ENCODE measurements at places on chromosomes 3 and 15. TPM values are rescaled to one million over a fixed set of nuclear protein-coding genes. Genes with fewer than 3 reads are reported as not detected.

CCDC80 gene
- total RNA-seq: 18.8 TPM

CLDN11 gene
- total RNA-seq: 22.2 TPM

FGF7 gene
- 111 TPM for total RNA-seq

ALDH1L1 gene
- 15.0 TPM for total RNA-seq

EPHB1 gene
- total RNA-seq: 17.3 TPM

HLTF gene
- total RNA-seq: 34.1 TPM

ARID3B gene
- 3.3 TPM for total RNA-seq

CNBP gene
- total RNA-seq: 650 TPM

FETUB gene
- total RNA-seq: not detected

DNA sequence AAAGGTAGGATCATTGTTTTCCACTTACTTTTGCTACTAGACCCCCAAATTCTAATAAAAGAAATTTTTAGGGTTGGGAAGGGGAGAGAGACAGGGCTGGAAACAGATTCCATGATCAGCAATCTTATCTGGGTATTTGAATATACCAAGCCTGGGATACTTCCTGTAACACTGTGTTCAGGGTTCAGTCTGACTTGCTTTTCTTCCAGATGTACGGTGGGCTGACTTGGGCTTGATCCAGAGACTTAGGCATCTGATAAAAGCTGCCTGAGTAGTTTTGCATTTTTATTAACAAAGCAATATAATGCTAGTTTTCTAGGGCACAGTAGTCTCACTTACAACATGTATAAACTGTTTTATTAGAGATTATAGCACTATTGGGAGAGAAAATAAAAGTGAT, 49.2 kb downstream of the KCNMB2 start:
- H3K36me3 ChIP-seq: no peaks in the 10 kb centered on the region
- no peaks in the 10 kb centered on the region for H3K27me3 ChIP-seq
- H3K27ac ChIP-seq: no peak overlapping the region
- no peak overlapping the region for H3K4me3 ChIP-seq

DNA sequence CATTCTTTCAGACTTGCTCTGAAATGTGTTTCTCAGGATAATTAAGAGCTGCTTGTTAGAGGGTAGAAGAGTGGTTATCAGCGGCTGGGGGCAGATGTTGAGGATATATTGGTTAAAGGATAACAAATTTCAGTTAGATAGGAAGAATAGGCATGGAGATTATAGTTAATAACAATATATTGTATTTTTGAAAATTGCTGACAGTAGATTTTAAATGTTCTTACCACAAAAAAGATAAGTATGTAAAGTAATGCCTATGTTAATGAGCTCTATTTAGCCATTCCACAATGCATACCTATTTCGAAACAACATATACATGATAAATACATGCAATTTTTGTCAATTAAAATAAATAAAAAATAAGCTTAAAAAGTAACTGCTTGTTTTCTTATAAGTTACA, 123.3 kb downstream of the SERPINI1 start:
- no peaks in the 10 kb centered on the region for H3K36me3 ChIP-seq
- H3K27ac ChIP-seq: no peak overlapping the region
- DNase-seq: no peak
- no peak overlapping the region for H3K4me3 ChIP-seq
- no peaks in the 10 kb centered on the region for H3K4me1 ChIP-seq
- H3K27me3 ChIP-seq: no peaks in the 10 kb centered on the region

- H3K36me3 ChIP-seq: peaks cover 4% of the 10 kb centered on the region
- H3K4me1 ChIP-seq: no peaks in the 10 kb centered on the region
- no peak overlapping the region for H3K4me3 ChIP-seq
- no peak overlapping the region for H3K27ac ChIP-seq
- no peak for DNase-seq
- H3K27me3 ChIP-seq: no peaks in the 10 kb centered on the region
These were observed 311.7 kb upstream of the TPM1 start for GRCh38 chr15:62730825-62731224.

- H3K36me3 ChIP-seq: peaks cover 7% of the 10 kb centered on the region
- H3K4me1 ChIP-seq: no peaks in the 10 kb centered on the region
- H3K4me3 ChIP-seq: no peak overlapping the region
These were observed 33.9 kb downstream of the DET1 start for GRCh38 chr15:88512601-88513000.

DNA sequence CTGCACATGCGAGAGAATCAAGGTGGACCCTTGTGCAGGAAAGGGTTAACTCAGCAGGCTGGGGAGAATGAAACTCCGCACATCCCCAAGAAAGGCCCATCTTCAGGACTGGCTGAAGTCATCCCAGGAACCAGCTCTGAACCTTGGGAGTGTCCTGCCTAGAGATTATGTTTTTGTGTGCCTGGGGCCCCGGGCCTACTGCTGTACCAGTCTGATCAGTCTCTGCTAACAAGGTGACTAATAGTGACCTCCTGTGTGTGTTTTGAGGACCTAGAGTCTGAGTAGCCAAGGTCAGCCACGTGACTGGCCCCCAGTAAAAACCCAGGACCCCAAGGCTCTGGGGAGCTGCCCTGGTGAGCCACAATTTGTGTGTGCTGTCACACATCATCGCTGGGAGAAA, 58.2 kb downstream of the CYFIP1 start:
- H3K4me1 ChIP-seq: no peaks in the 10 kb centered on the region
- no peaks in the 10 kb centered on the region for H3K27me3 ChIP-seq
- no peak overlapping the region for H3K27ac ChIP-seq
- peaks cover 18% of the 10 kb centered on the region for H3K36me3 ChIP-seq

GRCh38 chr3:132606085-132606484, 9.0 kb downstream of the ACKR4 start:
- H3K27me3 ChIP-seq: no peaks in the 10 kb centered on the region
- peaks cover 19% of the 10 kb centered on the region for H3K4me1 ChIP-seq
- DNase-seq: no peak
- no peak overlapping the region for H3K27ac ChIP-seq

- DNase-seq: peak; percentile 72
- H3K36me3 ChIP-seq: no peaks in the 10 kb centered on the region
- no peaks in the 10 kb centered on the region for H3K27me3 ChIP-seq
These were observed at the start of gene FAM174B for GRCh38 chr15:92655178-92655995. Gene FAM174B, minus strand, starts transcription at chr15:92655775.

GRCh38 chr3:15977090-15977489, 179.3 kb upstream of the ANKRD28 start:
- no peak for DNase-seq
- no peaks in the 10 kb centered on the region for H3K36me3 ChIP-seq
- H3K27ac ChIP-seq: no peak overlapping the region
- no peak overlapping the region for H3K4me3 ChIP-seq
- H3K27me3 ChIP-seq: no peaks in the 10 kb centered on the region

DNA sequence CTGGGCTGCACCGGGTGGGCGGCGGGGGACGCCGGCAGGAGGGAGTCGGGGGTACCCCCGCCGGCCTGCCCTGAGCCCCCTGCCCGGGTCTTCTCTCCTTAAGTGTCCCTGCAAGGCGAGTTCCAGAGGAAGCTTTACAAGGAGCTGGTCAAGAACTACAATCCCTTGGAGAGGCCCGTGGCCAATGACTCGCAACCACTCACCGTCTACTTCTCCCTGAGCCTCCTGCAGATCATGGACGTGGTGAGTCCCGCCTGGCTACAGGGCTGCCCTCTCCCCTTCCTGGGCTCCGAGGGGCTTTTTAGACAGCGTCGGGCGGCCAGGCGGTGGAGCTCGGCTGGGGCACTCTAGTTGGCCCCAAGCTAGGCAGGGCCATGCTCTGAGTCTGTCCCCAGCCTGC, 480 bp downstream of the CHRNA7 start:
- no peaks in the 10 kb centered on the region for H3K36me3 ChIP-seq
- peak overlapping the region; percentile 71 for H3K4me3 ChIP-seq
- H3K4me1 ChIP-seq: peaks cover 18% of the 10 kb centered on the region
- H3K27me3 ChIP-seq: no peaks in the 10 kb centered on the region

DNA sequence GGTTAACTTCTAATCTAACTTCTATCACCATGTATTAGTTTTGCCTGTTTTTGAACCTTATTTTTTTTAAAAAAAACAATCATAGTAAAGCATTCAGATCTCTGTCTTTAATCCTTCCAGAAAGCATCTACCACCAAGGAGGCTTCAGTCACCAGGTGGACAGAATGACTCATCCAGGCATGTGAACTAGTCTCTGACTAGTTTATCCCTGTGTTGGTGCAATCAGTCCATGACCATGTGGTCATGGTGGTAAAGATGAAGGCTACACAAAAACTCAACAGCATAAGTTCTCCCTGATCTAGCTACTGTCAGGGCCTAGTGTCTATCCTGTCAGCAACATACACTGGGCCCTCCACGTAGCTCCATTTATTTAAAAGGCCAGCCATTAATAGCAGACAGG, 750.6 kb downstream of the AGBL1 start:
- H3K4me3 ChIP-seq: no peak overlapping the region
- no peak overlapping the region for H3K27ac ChIP-seq
- no peaks in the 10 kb centered on the region for H3K4me1 ChIP-seq
- H3K36me3 ChIP-seq: no peaks in the 10 kb centered on the region

- no peak overlapping the region for H3K4me3 ChIP-seq
- no peaks in the 10 kb centered on the region for H3K36me3 ChIP-seq
- DNase-seq: no peak
- H3K27me3 ChIP-seq: peaks cover 100% of the 10 kb centered on the region
- peaks cover 18% of the 10 kb centered on the region for H3K4me1 ChIP-seq
These were observed 42.6 kb upstream of the POLG start for GRCh38 chr15:89377024-89377841.

DNA sequence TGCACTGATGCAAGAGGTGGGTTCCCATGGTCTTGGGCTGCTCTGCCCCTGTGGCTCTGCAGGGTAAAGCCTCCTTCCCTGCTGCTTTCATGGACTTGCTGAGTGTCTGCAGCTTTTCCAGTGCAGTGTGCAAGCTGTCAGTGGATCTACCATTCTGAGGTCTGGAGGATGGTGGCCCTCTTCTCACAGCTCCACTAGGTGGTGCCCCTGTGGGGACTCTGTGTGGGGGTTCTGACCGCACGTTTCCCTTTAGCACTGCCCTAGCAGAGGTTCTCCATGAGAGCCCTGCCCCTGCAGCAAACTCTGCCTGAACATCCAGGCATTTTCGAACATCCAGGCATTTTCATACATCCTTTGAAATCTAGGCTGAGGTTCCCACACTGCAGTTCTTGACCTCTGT, 329.8 kb upstream of the NAALADL2 start:
- no peaks in the 10 kb centered on the region for H3K36me3 ChIP-seq
- no peaks in the 10 kb centered on the region for H3K27me3 ChIP-seq

DNA sequence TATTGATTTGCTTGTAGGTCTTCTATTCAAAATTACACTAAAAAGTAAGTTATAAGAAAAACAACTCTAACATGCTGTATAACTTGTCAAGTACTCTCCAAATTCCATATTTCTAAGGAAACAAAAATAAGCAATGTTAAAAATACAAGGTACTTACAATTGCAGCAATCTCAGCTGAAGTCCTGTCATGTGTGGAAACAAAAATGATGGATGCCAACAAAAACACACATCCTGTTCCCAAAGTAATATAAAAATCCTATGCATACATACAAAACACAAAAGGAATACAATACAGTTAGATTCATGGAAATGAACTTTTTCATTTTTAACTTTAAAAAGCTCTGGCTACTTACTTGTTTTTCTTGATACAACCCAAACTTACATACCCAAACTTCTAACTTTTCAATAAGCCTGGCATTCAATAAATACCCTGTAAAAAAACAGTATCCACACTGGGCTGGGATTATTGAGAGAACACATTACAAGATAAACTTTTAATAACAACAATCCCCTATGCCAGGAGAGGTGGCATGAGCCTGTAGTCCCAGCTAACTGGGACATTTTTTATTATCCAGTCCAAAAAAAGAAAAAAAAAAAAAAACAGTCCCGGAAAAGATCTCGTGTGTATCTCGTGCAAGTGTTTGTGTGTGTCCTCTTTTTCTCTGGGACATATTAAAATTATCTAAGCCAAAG, 14.7 kb downstream of the CMTM6 start:
- H3K27me3 ChIP-seq: no peaks in the 10 kb centered on the region
- no peak overlapping the region for H3K4me3 ChIP-seq
- peaks cover 33% of the 10 kb centered on the region for H3K36me3 ChIP-seq
- H3K27ac ChIP-seq: no peak overlapping the region
- DNase-seq: no peak

GRCh38 chr3:4251412-4251811, 51.8 kb upstream of the SETMAR start:
- H3K27me3 ChIP-seq: no peaks in the 10 kb centered on the region
- H3K4me3 ChIP-seq: no peak overlapping the region
- H3K4me1 ChIP-seq: no peaks in the 10 kb centered on the region
- no peaks in the 10 kb centered on the region for H3K36me3 ChIP-seq

DNA sequence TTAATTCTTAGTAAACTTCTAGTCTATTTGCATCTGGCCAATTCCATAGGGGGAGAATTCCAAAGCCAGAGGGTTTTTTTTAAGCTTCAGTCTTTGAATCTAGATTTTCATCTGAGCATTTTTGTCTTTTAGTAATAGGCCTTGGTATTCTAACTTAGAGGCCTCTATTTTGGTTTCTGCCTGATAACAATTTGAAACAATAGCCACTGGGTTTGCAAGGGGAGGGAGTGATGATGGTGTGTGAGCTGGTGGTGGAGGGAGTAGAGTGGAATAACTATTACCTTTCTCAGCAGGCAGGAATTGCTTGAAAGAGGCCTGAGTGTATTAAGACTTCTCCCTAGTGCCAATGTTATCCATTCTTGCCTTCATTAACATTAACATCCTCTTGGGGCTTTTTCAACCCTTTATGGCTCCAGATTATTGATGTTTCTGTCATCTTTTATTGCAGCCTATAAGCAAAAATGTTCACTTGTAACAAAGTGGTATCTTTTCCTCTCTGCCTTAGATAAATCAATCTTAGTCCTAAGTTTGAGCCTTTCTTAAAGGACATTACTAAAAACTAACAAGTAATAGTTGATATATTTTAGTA, 26.5 kb upstream of the TCF12 start:
- no peaks in the 10 kb centered on the region for H3K27me3 ChIP-seq
- H3K27ac ChIP-seq: no peak overlapping the region
- no peak for DNase-seq
- H3K4me3 ChIP-seq: no peak overlapping the region

DNA sequence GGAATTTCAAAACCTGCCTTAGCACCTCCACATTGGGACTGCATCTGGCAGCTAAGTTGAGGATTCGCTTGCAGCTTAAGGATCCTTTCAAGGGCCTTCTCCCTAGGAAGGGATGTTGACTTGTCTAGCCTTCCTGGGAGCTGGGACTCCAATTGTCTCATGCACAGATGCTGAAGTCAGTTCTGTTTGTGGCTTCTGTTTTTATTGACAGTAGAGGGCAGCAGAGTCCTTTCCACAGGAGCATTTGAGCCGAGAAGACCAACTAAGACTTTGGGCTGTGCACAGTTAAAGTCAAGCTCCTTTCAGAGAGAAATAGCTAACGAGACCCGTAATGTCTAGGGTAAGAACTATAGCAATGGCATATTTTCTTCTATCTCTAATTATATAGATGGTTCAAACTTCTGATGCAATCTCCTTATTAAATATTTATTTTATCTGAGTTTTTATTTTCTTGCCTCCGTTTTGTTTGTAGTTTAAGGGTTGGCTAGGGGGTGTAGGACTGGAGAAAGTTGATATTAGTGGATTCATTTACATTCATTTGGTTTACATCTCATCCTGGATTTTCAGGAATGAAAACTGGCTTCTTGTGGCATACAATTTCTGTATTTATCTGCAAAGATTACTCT, 59.7 kb upstream of the KBTBD8 start:
- no peaks in the 10 kb centered on the region for H3K36me3 ChIP-seq
- no peak for DNase-seq
- H3K27me3 ChIP-seq: no peaks in the 10 kb centered on the region

GRCh38 chr3:58564456-58565160, 12.6 kb downstream of the FAM107A start:
- no peak overlapping the region for H3K4me3 ChIP-seq
- peaks cover 9% of the 10 kb centered on the region for H3K4me1 ChIP-seq
- no peak for DNase-seq
- H3K27ac ChIP-seq: no peak overlapping the region

- no peak for DNase-seq
- no peaks in the 10 kb centered on the region for H3K36me3 ChIP-seq
- H3K4me1 ChIP-seq: no peaks in the 10 kb centered on the region
- H3K27ac ChIP-seq: no peak overlapping the region
These were observed 7.2 kb upstream of the SCN10A start for GRCh38 chr3:38823186-38823585.
